Activated T-helper 2 cell treated with anti-CD3 and anti-CD28 coated beads, Interferon-gamma antibody, Interleukin-2, Interleukin-4, amounts not matched to agents 10 μg/mL and 5 μg/mL and 100 μg/mL, durations not matched to agents 14 hours and 24 hours and 36 hours (primary cell): ENCODE measurements at places on chromosomes 1 and 21.

GRCh38 chr1:96973605-96974004 is 252.0 kb downstream of the PTBP2 start:
- no peak for DNase-seq

DNA sequence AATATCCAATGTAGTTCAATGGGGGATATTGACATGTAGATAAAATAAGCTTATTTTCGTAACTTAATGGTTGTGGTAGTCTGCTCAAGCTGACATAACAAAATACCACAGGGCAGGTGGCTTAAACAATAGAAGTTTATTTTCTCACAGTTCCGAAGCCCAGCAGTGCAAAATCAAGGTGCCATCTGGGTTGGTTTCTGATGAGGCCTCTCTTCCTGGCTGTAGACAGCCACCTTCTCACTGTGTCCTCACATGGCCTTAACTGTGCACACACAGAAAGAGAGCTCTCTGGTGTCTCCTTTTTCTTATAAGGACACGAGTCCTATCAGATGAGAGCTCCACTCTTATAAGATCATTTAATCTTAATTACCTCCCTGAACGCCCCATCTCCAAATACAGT is 64.8 kb upstream of the IPO9 start:
- DNase-seq, result no peak

DNA sequence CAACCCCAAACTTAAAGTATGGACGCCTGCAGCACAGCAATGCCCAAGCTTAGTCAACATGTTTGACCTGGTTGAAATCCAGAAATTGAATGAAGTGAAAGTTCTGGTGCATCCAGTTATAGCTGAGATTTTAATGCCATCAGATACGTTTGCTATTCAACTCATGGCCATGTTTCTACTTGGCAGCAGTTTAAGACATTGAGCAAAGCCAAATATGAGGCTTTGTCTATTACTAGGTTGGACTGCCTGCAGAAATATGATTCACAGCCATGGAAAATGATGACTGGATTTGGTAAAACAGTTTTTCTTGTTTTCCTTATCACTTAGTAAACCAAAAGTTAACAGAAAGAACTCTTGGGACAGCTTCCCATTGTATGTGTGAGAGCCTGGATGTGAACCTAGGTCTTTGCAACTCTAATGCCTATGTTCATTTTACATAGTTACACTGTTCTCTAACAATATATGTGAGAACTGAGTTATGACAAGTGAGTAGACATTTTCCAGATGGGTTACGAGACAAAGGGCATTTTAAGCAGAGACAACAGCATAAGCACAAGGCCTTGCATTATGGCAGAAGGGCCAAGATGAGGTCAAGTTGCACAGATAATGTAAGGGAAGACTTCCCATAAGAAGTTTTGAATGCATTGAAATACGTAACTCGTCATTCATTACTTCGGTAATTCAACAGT is 32.4 kb upstream of the MYSM1 start:
- no peak for DNase-seq

DNA sequence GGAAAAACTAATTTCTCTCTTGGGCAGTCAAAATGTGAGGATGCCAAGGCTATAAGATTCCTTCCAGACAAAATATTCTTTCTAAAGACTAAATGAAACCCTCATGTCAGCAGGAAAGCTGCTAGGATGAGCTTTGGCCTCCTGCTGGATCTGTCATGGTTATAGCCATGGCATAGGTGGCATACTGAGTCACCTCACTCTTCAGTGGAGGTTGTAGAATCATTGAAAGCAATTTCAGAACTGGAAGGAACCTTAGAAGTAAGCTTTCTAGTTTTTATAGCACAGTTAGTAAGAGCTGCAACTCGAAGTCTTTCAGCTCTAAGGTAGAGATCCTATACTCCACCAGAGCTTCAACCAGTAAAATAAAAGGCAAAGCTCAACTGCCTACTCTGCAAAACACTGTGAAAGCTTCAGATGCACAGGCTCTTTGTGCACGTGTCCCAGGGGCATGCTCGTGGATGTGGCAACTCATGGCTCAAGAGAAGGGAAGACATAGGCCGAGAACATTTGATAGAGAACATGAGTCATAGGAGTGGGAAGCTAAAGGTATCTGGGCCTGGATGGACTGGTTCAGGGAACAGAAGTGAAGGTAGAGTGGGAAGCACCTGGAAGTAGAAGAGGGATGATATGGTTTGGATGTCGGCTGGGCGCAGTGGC is 5.8 kb downstream of the AVPR1B start:
- no peak for DNase-seq

GRCh38 chr1:45491487-45492260 is 711 bp upstream of the TESK2 start:
- no peak for DNase-seq

GRCh38 chr1:19423130-19423529 is 62.2 kb downstream of the CAPZB start:
- DNase-seq, result no peak

- DNase-seq, result no peak
These were observed 245.8 kb downstream of the MATN1 start for GRCh38 chr1:30477588-30477987.

GRCh38 chr1:203571661-203572060 is 55.0 kb upstream of the ATP2B4 start:
- no peak for DNase-seq

GRCh38 chr1:41428738-41429640 is 55.5 kb downstream of the EDN2 start:
- DNase-seq, result no peak

- no peak for DNase-seq
These were observed 66.0 kb downstream of the COL18A1 start for GRCh38 chr21:45470773-45471524.

DNA sequence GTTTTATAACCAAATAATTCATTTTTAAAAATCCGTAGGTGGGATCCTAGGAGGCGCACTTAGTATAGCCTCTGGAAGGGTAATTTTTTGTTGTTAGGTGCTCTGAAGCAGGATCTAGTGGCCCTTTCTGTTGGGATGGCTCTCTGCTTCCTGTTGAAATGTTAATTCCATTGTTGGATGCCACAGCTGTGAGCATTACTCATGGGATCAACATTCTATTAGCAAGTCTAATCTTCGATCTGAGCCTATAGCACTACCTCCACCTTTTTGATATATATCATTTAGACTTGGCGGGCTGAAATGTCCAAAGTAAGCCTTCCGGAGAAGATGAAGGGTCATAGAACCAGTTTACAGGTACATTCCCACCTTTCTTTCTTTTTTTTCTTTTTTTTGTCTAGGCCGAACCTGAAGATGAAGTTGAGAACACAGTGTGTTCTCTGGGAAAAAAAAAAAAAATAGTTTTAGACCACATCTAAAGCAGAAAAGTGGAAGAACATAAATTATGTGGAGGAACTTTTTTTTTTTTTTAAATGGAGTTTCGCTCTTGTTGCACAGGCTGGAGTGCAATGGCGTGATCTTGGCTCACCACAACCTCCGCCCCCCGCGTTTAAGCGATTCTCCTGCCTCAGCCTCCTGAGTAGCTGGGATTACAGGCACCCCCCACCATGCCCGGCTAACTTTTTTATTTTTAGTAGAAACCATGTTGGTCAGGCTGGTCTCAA is 1.4 kb downstream of the CXADR start:
- DNase-seq, result no peak

DNA sequence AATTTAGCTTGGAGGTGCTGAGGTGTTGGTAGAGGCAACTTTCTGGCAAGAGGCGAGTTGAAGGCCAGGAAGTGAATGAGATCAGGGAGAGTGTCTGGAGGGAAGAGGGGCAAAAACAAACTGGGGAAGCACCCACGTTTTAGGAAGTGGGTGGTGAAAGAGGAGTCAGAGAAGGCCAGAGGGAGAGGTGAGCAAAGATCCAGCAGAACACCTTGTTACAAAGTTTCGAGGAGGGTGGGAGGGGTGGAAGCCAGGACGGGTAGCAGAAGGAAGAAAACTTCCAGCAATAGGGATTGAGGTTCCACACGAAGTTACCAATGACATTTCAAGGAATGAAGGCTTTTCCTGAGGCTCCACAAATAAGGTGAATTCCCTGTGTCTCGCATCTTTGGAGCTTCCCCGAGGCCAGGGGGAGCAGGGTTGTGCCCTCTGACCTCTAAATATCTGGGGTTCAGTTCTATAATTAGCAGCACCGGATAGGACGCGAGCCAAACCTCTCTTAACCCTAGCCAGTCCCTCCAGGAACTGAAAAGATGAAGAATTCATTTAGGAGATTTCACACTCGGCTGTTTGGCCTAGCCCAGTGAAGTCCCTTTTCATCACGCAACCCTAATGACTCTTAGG is 578 bp upstream of the SESN2 start:
- no peak for DNase-seq
